ENCODE measurements at places on chromosomes 16 and 17. TPM values are rescaled to one million over a fixed set of nuclear protein-coding genes. Genes with fewer than 3 reads are reported as not detected.

Gene SLFN14
- total RNA-seq = not detected

Gene ADAT1
- 39.9 TPM for total RNA-seq

Gene MT1A
- 25.0 TPM for total RNA-seq

Gene USH1G
- total RNA-seq = 0.08 TPM

Gene SSTR5
- 0.20 TPM for total RNA-seq

Data from A549 treated with ZK216348 at 1 μM for 4 hours (cell line).